ENCODE measurements at places on chromosomes 2 and 18.
A peak's percentile ranks its signal among the peaks of the same experiment; 100 is the strongest.

GRCh38 chr18:68854786-68855391 lies 57.0 kb downstream of the CCDC102B start:
- no peak for DNase-seq

DNA sequence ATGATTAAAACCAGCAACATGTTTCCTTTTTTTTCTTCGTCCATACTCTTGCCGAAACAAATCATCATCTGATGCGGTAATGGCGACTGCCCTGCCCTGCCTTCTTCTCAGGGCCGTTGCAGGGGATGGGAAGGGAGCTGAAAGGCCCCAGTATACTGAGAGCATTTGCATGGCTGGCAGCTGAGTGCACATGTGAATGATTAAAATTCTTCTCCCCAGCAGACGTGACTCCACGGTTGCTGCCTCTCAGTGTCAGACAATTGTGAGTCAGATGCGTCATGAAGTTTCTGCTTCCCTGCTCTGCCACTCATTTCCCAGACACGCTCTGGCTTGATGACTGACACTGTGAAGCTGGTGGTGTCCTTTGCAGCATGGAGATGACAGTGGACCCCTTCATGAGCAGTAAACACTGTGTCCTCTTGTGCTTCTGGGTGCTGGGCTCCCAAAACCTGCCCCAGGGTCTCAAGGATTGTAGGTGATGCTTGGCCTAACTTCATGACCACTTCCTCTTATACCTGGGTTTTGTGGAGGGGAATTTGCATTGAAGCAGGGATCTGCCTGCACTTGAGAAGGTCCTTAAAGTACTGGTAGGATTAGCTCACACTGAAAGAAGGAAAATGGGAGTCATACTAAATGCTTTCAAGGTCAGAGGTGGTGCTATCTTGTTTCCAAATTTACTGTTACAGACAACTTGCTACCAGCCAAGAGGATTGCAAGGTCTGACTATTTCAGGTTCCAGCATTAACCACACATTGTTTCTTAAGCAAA lies 222.5 kb upstream of the COPS8 start:
- no peak for DNase-seq

- no peak for DNase-seq
Measured at GRCh38 chr18:58091099-58091611, 47.1 kb downstream of the NEDD4L start.

- no peak for DNase-seq
Measured at GRCh38 chr2:40292291-40292690, 159.6 kb downstream of the SLC8A1 start.

DNA sequence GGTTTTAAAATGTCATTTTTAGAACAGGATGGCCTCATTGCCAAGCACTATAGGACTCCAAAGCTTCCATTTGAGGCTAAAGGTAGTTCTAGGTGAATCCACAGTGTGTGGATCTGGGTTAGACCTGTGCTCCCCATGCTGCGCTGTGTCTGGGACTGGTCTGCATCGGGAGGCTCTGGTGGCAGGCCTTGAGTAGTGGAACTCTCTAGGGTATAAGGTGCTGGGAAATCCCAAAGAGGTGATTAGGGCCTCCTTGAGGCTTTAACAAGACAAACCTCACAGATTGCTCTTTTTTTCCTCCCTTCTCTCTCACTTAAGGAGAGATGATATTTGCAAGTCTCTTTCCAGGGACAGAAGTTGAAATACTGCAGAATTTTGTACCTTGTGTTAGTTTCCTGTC lies 9.3 kb downstream of the SEC11C start:
- no peak for DNase-seq

- DNase-seq, result no peak
Measured at GRCh38 chr2:105135436-105135835, 97.6 kb downstream of the MRPS9 start.

GRCh38 chr2:9650119-9650821 lies 19.5 kb upstream of the YWHAQ start:
- DNase-seq, result no peak

DNA sequence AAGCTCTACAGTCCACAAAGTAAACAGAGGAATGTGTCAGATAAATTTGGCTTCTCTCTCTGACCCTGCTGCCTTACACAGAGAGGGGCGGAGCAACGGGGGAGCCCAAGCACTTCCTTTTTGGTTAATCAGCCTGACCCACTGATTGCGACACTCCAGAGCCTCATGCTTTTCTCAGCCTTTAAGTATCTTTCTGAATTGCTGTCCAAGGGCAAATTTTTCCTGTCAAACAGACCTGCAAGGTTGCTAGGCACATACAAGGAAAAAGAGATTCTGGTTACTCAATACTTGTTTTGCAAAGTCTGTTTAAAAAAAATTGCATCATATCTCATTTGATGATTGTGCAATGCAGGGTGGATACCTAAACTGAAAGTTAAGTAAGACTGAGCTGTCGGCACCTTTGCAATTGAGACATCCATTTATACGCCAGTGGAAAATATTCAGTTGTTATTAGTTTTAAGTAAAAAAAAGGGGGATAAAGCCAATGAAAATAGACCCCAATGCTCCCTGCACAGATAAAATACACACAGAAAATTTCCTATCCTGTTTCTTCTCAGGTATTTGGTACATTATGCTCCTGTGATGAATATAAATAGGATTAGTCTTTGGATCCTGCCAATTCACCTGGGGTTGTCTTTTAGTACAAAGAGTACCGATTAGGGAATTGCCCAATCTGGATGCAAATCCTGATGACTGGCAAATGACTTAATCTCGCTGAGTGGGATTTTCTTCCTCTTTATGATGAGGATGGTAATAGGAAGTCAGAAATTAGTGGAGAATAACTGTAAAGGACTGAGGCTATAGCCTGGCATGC lies 260.2 kb upstream of the TRIB2 start:
- peak; percentile 32 for DNase-seq

DNA sequence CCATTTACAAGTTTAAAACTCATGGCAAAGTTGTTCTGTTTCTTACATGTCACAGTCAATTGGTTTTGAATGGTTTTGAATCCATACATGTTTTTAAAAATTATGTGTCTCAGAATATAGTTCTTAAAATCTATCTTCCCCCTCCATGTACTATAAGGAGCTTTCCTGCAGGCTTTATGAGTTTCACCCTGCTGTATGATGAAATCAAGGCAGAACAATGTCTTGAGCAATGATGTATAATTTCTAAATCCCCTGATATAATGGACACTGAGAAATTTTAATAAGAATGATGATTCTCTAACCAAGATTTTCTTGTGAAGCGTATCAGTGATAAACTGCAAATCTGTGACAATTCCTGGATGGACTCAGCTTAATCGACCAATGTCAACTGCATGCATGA lies 10.6 kb upstream of the ZNF516 start:
- no peak for DNase-seq

DNA sequence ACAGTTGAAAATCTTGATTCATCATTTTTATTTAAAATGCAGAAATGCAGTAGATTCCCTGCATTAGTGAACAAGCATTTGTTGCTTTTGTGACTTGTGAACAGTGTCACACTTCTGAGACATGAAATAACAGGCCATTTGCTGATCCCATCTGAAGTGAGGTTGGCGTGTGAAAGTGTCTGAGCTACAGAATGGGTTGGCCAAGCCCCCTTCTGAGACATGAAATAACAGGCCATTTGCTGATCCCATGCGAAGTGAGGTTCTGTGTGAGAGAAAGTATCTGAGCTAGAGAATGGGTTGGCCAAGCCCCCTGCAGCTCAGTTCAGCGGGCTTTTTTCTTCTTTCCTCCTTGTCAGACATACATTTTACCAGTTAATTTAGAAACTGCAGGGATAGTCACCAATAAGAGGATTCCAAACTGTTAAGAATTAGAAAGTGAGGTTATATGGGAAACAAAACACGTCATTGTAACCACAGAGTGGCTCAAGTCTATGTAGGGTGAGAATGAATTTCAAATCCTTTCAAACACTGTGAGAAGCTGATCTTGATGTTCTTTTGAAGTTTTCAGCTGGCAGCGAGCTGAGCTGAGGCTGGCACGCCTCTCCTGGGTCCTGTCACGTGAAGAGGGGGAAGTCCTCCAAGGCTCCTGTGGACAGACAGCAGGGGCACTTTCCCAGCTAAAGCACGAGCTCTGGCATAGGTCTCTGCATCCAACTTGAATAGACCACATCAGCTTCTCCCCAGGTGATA lies 339.2 kb upstream of the SALL3 start:
- DNase-seq, result no peak

DNA sequence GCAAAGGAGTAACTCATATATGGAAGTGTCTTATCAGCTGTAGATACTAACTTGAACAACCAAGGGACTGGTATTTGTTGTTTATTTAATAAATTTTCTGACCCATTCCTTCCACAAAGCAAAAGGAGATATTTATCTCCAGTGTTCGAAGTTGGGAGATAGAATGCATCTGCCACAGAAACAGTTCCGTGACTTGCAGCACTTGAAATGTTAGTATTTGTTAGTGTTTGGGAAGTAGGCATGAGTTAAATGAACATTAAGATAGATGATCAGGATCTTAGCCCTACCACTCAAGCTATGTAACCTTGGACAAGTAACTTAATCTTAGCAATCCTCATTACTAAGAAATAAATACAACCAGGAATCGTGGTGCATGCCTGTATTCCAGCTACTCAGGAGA lies 12.1 kb upstream of the SULT1C4 start:
- DNase-seq, result no peak

- DNase-seq, result no peak
Measured at GRCh38 chr2:29487967-29488555, 372.8 kb downstream of the CLIP4 start.

DNA sequence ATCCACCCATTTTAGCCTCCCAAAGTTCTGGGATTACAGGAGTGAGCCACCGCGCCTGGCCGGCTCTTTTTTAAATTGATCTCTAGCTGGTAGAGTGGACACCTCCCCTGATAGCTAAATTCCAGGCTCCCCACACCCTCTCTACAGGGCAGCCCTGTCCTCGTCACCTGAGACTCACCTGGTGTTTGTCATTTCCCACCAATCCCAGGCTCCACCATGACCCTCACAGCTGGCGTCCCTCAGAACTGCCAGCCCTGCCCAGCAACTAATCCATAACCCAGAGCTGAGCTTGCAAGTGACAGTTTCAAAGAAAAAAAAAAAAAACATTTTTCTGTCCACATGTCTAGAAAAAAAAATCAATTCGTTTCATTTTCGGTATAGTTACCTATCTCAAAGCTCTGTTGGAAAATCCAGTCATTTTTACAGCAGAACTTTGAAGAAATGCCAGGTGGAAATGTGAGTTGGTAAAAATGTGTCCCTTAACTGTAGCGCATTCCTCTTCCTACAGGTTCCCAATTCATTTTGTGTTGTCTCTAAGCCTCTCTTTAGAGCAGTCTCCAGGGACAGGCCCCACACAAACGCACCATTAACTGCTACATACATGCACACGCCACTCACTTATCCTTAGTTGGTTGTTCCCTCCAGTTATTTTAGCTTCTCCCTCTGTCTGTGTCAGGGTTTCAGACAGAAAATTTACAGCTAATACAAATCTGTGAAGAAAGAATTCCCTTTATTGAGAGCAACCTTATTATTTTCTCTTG lies 294.7 kb downstream of the FBXO15 start:
- DNase-seq, result no peak

GRCh38 chr2:131827481-131828163 lies 299.9 kb downstream of the CCDC74A start:
- no peak for DNase-seq

DNA sequence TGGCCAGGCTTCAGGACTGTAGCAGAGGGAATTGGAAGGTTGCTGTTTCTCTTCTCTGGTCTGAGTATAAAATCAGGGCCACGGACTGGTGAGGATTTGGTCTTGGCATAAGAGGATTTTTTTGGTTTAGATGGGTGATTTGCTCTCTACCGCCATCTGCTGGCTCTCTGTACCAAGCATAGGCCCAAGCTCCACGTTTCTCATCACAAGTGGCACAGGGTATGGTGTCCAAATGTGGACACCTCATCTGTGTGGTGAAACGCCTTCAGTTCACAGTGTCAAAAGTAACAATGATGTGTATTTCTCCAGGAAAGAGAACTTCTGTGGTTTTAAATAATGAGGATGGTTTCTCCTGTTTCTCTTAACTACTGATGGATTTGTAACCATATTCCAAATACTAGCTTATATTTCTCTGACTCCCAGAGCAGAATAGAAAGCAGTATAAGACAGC lies 115.1 kb downstream of the EML6 start:
- DNase-seq, result peak; percentile 43

GRCh38 chr2:126115975-126116374 lies 540.0 kb upstream of the GYPC start:
- DNase-seq, result no peak

GRCh38 chr2:106288873-106289272 lies 94.8 kb upstream of the UXS1 start:
- DNase-seq, result no peak

DNA sequence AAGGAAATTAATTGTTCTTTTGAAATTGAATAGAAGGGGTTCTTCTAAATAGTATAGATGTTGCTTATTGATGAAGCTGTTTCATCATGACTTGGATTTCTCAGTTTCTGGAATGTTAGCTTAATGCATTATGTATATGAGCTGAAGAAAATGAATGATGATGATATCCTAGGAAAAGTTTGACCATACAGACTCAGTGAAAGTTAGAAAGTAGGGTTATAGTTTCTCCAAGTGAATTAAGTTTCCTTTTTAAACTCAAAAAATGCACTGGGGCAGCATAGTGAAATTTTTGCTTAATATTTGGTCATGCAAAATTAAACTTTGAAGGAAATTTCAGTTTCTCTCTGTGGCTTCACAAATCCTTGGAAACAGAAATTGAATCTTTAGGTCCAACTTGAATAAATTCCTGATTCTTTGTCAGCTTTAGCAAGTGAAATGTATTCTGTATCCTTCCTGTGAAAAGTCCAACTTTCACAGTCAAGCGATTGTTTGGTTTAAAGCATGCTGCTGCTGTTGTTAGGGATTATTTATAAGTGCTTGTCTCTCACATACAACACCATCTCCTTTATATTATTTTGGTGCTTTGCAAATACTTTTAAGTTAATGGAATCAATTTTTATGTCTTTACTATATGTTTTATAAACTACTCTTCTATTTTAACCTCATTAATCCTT lies 78.2 kb downstream of the PIK3C3 start:
- DNase-seq, result no peak

DNA sequence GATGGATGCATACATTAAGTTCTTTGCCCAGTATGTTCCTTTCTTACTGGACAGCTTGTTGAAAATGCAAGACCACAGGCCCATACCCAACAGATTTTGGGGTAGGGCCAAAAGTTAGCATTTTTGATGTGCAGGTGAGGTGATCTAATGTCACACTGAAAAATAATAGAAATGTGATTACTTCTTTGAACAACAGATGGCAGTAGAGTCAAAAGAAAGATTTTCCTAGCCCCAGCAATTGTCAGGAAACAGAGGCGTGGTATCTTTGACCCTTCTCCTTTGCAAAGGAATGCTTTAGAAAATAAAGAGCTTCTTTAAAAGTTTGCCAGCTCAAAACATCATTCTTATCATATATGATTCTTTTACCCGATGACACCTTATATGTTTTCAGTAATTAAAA lies 343.6 kb upstream of the SYT4 start:
- DNase-seq, result peak; percentile 17

Measured in forelimb muscle (tissue), 1 donor.